Calu3 (cell line): ENCODE measurements at places on chromosomes 1 and 21. TPM values are rescaled to one million over a fixed set of nuclear protein-coding genes. Genes with fewer than 3 reads are reported as not detected.

- DNase-seq, result no peak
Measured at GRCh38 chr1:14968251-14968851, 185.2 kb upstream of the TMEM51 start.

GRCh38 chr1:175499595-175500382 is 243.6 kb downstream of the TNR start:
- DNase-seq, result no peak

- no peak for DNase-seq
Measured at GRCh38 chr1:11331036-11331944, 58.3 kb downstream of the UBIAD1 start.

GRCh38 chr1:96236156-96236739 is 485.3 kb upstream of the PTBP2 start:
- peak; percentile 42 for DNase-seq

- no peak for DNase-seq
Measured at GRCh38 chr1:56188855-56189254, 390.5 kb downstream of the PLPP3 start.

DNA sequence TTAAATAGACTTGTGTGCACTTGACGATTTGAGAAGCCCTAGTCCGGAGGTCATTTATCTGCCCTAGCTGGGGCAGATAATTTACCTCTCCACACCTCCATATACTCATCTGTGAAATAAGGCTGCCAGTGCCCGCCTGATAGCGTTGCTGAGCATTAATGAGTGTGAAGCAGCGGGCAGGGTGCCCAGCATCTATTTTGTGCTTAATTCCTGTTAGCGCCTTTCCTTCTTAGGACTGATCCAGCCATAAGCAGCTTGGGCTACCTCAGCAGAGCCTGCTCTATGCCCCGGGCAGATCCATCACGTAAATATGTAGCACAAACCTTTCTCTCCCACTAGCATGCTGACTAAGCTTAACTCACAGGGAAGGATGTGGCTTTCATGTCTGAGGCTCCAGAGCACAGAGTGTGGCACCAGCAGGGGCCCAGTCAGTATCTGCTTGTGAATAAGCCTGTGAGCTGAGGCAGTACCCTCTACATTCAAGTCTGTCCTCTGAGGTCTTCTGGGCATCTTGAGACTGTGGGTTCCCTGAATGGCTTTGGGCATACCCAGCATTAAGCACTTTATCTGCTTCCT is 21.5 kb upstream of the RNF187 start:
- no peak for DNase-seq

DNA sequence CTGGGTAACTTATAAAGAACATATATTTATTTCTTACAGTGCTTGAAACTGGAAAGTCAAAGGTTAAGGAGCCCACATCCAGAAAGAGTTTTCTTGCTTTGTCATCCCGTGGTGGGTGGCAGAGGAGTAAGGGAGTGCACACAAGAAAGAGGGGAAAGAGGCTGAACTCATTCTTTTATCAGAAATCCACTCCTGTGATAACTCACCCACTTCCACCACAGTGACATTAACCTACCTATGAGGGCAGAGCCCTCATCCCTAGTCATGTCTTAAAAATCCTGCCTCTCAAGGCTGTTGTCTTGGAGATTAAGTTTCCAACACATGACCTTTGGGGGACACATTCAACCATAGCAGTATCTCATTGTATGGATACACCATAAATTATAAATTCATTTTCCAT is 32.5 kb upstream of the RGS4 start:
- DNase-seq, result no peak

DNA sequence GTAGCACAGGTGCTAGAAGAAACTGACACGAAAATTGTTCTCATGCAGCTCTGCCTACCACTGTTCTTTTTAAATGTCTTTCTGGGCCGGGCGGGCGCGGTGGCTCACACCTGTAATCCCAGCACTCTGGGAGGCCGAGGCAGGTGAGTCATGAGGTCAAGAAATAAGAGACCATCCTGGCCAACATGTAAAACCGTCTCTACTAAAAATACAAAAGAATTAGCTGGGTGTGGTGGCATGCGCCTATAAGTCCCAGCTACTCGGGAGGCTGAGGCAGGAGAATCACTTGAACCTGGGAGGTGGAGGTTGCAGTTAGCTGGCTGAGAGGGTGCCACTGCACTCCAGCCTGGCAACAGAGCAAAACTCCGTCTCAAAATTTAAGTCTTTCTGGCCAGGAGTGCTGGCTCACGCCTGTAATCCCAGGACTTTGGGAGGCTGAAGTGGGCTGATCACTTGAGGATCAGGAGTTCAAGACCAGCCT is 947 bp upstream of the RIT1 start:
- peak; percentile 38 for DNase-seq

- no peak for DNase-seq
Measured at GRCh38 chr1:230171356-230172015, 104.4 kb downstream of the GALNT2 start.

GRCh38 chr1:219177940-219178339 is 4.3 kb downstream of the LYPLAL1 start:
- no peak for DNase-seq

DNA sequence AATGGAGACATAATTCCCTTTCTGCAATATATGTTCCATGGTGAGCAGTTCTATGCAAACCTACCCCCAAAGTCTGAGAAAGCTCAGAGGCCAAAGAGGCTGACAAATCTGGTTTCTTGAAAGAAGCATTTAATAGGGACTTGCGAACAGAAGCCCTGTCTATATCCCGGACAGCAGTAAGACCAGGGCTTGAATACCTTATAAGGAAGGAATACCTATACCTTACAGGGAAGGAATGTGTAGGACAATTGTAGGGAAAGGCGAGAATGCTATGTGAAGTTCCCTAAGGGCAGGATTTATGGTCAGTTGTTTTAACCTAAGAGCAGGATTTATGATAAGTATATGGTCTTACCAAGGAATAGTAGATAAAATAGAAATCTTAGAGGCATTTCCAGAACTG is 5.0 kb upstream of the SLC41A1 start:
- no peak for DNase-seq

GRCh38 chr1:160284220-160284781 is 632 bp downstream of the PEX19 start:
- DNase-seq, result peak; percentile 26

DNA sequence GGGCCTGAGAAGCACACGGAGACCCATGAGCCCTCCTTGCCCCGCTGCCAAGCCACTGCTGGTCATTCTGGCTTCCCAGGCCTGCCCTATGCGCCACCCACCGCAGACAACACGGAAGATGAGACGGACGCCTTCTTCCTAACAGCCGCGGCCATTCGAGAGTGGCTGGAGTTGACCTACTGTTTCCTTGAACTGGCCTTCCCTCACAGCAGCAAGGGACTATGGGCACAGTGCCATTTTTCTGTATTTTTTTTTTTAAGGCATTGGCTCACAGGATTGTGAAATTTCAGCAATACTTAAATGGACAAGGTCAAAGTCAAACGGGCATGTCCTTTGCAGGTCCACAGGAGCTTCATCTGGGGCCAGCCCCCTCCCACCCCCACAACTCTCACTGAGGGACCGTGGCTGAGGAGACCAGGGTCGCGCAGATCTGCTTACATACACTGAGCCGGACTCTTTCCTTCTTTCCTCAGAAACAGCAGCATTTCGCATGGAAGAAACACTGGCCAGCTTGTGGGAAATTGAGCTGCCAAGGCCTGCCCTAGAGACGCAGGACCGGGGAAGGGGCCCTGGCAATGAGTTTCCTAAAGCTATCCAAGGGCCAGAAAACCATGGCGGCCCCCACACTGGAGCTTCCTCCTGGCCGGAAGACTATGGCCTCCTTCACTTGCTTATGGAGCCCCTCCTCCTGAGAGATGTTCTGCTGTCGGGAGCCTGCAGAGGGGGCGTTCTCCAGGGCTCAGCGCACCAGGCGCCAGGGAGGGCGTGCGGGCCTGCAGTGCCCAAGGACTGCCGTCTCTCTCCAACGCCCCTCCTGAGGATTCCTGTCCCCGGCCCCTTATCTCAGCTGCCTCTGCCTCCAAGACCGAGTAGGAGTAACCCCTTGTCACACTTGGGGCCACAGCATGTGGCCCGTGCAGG is 98.9 kb downstream of the PGBD5 start:
- DNase-seq, result no peak

DNA sequence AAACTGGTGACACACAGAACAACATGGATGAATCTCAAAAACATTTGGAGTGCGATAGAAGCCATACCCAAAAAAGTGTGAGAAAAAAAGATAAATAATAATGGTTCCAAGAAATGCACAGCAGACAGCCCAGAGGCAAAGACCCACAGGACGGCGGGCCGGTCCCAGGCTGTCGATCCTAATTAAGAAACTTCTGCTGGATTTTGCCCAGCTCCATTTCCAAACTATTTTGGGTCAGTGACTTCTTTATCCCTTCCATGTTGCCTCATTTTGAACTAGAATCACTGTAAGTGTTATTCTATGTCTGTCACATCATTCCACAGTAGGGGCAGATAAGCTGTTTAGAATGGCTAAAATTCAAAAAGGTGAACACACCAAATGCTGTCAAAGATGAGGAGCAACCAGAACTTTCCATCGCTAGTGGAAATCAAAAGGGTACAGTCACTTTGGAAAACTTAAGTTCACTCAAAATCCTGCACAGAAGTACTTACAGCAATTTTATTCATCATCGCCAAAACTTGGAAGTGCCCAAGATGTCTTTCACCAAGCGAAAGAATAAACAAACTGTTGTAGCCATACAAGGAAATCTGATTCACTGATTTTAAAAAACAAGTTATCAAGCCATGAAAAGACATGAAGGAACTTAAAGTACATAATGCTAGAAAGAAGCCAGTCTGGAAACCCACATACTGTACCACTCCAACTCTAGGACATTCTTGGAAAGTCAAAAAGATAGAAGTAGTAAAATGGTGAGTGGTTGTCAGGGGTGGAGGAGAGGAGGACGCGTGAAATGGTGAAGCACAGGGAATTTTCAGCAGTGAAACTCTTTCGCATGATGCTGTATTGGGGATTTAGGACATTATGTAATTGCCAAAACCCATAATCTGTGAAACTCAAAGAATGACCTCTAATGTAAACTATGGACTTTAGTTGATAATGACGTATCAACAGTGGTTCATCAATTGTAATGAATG is 7.5 kb downstream of the NBPF1 start:
- DNase-seq, result no peak

- DNase-seq, result no peak
Measured at GRCh38 chr21:37339552-37339939, 27.0 kb upstream of the DYRK1A start.

- no peak for DNase-seq
Measured at GRCh38 chr1:41957568-41957967, 38.8 kb upstream of the HIVEP3 start.

GRCh38 chr1:41662061-41662764 is 177.7 kb upstream of the EDN2 start:
- peak; percentile 64 for DNase-seq

- DNase-seq, result no peak
Measured at GRCh38 chr21:40689840-40690360, 157.1 kb downstream of the DSCAM start.

DNA sequence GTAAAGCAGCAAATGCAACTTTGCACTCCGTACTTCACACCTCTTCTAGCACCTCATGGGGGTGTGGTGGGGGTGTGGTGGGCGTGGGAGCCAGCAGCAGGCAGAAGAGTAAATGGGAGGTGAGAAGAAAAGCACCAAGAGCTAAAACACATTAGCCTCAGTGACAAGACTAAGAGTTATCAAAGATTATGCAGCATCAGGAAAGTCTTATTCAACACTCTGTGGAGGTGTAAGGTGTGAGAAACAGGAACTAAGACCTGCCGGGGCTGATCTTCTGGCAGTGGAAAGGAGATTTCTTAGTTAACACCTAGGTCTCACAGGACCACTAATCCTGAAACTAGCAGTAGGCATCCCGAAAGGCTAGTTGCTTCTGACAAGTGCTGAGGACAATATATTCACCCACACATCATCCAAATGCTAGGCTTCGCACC is 9.9 kb downstream of the TGFBR3 start:
- no peak for DNase-seq

- no peak for DNase-seq
Measured at GRCh38 chr1:184297244-184297750, 89.5 kb upstream of the C1orf21 start.

DNA sequence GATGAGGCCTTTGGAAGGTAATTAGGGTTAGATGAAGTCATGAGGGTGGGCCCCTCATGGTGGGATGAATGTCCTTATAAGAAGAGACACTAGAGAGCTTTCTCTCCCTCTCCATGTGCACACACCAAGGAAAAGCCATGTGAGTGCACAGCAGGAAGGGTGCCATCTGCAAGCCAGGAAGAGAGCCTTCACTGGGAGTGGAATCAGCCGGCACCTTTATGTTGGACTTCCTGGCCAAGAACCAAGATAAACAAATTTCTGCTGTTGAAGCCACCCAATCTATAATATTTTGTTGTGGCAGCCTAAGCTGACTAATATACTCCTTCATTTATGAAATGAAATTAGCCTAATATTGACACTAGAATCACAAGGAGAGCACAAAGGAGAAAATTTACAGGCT is 38.2 kb upstream of the PKP1 start:
- no peak for DNase-seq

DNA sequence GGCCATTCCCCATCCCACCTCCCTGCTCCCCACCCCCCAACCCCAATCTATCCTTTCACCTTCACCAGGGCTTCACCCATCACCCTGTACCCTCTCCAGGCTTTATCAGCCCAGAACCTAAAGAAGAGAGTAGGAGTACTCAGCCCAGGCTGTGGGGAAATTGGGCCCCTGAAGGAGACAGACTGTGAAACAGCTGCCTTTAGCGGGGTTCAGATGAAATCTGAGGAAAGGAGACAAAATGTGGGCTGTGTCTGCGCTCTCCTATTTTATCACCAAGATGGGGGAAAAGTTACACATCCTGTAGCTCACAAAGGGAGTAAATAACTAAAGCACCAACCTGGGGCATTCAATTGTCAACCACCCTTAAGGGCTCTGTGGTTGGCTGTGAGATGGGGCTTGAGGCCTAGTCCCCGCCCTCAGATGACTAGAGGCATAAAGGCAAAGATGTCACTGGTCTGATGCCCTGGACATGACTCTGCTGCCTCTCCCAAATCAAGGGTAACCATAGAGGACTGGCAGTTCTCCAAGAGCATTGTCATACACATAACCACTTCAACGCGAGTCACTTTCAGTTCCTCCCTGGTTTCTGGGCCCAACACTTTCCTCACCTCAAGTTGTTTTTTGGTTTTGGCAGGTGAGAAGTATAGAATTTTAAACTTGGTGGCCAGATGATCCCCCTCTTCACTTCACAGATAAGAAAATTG is 30.0 kb downstream of the SLC27A3 start:
- no peak for DNase-seq

DNA sequence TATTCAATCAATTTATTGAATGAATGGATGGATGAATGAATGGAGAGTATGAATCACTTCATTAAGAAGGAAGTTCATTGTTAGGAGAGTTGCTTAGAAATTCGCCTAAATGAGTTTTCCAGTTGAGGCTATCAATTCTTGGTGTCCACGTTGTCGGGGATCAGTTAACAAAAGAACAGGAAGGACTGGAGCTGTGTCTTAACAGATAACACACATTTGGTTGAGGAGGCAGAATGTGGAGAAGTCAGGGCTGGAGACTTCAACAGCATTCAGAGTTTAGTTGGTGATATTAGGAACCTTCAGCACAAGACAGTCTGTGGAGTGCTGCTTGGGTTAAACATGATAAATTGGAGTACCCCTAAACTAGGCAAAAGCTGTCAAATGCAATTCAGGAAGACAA is 33.7 kb downstream of the ZBTB18 start:
- DNase-seq, result no peak

GRCh38 chr1:55541296-55541695 is 326.1 kb upstream of the USP24 start:
- no peak for DNase-seq

Gene HSPA6
- 1.3 and 1.9 TPM in 2 replicates for total RNA-seq

Gene EIF2D
- 41.8 and 45.1 TPM in 2 replicates for total RNA-seq

Gene KCNH1
- not detected in 2 replicates for total RNA-seq

Gene GUCA2B
- not detected in 2 replicates for total RNA-seq

Gene MANEAL
- total RNA-seq, result 28.1 and 28.6 TPM in 2 replicates

Gene NLRP3
- 0.26 and 0.32 TPM in 2 replicates for total RNA-seq

Gene OR10Z1
- total RNA-seq, result not detected in 2 replicates

Gene CD52
- not detected in 2 replicates for total RNA-seq
